ENCODE measurements at places on chromosomes 4 and X.

GRCh38 chr4:25760518-25761157, 102.2 kb downstream of the SEL1L3 start:
- no peak for DNase-seq

DNA sequence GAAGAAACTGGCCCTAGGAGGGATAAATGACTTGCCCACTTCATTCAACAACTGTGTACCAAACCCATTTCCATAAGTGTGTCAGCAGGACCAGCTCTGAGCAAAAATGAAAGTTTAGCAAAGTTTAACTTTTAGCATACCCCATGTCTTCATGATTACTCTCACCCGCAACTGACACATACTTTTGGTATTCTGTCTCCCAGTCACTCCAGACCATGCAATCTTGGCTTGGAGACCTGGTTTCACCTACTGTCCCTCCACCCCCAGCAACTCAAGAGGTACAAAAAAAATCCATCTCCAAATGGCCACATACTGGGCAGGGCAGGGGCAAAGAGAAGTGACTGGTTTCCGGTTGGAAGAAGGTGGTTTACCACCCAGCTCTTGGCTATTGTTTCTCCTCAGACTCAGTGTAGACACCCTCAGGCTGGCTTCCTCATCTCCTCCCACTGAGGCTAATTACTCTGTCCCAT, 79.8 kb downstream of the RLIM start:
- peak; percentile 70 for DNase-seq

- DNase-seq: no peak
Measured at GRCh38 chr4:41897698-41898097, 37.5 kb upstream of the TMEM33 start.

- no peak for DNase-seq
Measured at GRCh38 chr4:54679813-54680212, 22.1 kb downstream of the KIT start.

GRCh38 chr4:24794480-24794879, 893 bp upstream of the SOD3 start:
- no peak for DNase-seq

Data from activated CD4-positive, alpha-beta T cell treated with anti-CD3 and anti-CD28 coated beads, Interleukin-2, Interleukin-6, amounts not matched to agents 100 ng/mL and 50 ng/mL, durations not matched to agents 16 hours and 8 hours (primary cell).